ENCODE measurements at places on chromosomes 3 and 15.

DNA sequence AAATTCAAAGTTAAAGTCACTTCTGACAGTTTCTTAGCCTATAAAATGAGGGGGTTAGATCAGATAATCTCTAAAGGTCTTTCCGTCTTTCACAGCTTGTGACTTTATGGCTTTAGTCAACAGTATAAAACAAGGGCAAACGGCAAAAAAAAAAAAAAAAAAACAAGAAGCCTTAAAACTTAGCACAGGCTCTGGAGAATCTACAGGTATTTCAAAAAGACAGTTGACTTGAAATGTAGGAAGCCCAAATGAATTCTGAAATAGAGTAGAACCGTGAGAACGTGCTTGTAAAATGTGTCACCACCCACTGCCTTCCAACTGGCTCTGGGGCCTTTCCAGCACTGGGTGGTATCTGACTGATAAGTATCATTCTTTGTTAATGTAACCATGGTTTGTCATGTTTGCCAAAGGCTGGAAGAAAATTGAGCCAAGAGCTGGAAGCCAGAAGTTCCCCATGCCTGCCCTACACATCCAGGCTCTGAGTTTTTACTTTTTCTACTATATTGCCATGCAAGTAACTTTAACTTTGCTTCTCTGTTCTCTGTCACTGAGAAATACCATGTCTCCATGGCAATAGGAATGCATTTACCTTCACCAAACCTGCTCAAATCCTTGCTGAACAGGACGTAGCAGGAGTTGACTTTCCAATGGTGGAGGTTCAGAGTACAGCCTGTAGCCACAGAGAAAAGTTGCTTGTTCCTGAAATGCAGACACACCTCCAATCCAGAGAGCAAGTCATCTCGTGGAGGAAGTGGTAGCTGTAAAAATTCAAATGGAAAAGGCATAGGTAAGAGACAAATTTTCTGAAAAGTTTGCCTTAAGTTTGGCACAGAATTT, 35.8 kb upstream of the THSD4 start:
- no peak for DNase-seq

DNA sequence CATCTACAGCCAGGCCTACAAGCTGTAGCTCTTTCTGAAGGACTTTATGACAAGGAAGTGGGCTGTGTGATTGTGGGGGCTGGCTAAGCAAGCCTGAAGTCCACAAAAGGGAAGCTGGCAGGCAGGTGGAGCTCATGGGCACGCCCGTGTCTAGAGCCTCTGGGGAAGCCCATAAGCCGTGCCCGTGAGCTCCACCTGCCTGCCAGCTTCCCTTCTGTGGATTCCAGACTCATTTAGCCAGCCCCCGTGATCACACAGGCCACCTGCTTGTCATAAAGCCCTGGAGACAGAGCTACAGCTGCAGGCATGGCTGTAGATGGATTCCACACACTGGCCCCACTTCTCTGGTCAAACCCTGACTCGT, 15.2 kb downstream of the EFCC1 start:
- no peak for DNase-seq

DNA sequence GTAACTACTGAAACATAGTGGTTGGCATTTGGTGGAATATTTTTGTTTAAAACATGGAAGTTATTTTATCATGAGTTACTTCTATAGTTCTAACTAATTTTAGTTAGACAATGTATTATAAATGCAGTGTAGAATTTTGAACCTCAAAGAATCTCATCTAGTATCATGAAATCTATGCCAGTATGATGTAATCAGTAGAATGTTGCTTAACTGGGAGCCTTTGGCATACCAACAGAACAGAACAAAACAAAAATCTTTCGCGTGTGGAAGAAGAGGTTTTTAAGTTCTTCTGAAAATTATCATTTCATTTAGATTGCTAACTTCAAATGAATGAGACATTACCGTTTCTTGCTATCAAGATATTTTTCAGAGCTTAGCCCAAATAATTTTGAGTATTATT, 98.4 kb upstream of the LRRFIP2 start:
- no peak for DNase-seq

DNA sequence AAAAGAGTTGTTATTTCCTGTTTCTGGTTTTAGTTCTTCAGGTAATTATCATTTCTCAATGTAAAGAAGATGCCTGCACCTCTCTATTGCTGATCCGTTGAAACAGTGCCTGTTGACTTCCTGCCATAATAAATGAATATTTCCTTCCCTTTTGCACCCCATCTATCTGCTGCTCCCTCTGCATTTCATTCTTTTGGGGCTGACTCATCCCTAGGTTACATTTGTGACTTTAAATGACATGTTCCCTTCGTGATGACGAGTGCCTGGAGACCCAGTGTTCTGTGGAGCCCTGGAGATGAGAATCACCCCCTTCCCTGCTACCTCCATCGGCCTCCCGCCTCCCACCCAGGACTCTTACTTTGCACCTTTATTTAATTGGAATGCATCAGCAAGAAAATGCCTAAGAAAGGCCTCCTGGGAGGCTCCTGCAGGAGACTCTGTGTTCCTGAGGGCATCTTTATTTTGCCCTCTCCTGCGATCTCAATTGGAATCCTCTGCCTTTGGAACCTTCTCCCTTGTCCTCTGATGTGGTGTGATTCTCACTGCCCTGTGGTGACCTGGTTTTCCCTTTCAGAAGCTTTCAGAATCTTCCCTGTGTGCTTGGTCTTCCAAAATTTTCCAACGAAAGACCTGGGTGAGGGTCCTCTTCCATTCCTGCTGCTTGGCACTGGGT, 13.7 kb downstream of the LRRK1 start:
- DNase-seq = no peak

- DNase-seq = no peak
Measured at GRCh38 chr3:54355800-54356199, 233.4 kb downstream of the CACNA2D3 start.

DNA sequence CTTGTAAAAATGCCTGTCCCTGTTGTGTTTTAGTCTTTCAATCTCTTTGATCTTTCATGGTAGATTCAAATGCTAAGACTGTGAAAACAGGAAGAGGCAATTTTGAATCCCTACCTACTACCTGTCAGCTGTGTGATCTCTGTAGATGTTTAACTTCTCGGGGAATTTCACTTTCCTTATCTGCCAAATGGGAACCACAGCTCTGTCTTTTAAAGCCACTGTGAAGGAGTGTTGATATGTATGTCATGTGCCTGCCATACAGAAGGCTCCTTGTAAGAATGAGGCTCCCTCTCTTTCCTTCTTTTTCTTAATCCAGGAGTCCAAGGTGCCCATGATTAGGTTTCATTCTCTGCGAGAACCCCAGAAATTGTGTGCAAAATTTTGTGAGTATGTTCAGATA, 139.6 kb upstream of the ADAMTS9 start:
- no peak for DNase-seq

DNA sequence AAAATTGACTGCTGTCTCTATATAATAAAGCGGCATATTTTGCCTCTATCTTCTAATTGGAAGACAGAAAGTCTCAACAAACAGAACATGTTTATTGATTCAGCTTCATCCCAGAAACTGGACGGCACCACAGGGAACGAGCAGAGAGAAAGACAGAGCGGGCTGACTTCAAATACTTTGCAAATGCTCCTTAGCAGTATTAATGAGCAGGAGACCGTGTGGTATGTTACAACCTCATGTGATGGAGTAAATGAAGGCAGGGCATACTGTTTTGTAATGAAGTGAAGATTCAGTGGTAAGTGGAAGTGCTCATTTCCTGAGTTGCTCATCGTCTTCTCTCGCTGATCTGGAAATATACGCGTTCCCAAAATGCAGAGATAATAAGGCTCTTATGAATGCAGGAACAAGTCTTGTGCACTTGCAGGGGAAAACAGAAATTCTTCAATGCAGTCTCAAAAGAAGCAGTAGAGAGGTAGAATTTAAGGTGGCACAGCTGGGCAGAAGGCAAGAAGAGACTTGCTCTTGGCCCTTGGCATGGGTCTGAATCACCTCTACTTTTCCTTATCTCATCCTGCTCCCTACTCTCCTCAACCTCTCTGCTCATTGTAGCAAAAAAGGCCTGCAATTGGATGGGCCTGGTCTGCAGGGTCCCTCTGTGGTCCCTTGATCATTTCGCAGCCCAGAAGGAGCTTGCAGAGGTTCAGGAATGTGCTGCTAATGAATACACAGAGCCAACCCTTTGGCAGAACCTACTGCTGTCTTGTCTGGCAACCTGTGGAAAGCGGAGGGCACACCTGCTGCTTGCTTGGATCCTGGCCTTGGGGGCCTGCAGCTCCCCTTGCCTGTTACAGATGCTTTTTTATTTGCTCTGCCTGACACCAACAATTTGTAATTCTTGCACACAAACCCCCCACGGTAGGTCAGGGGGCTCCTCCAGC, 604.9 kb upstream of the CFAP20DC start:
- no peak for DNase-seq

- DNase-seq = no peak
Measured at GRCh38 chr15:35362195-35362829, 183.7 kb downstream of the DPH6 start.

DNA sequence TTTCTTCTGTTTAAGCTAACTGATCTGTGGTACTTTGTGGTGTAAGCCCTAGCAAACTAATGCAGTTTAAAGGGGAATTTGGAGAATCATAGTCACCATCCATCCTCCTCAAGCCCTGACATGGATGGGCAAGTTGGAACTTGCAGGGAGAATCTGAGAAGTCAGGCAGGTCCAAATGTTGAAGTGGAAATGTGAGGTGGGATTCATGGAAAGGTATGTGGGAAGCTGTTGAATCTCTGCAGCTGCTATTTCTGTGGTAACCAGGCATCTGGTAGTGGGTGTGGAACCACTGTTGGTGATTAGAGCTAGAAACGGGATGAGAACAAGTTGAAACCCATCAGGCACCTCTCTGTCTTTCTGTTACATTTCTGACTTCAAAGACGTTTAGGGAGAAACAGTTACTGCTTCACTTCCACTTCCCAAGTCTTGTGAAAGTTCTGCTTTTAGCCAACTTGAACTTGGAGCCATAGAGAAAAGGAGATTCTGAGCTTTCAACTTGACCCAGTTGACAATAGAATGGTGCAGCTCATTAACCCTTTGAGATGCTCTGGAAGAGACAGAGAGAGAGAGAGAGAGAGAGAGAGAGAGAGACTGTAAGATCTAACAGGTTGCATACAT, 38.1 kb upstream of the NMNAT3 start:
- no peak for DNase-seq

All from right hindlimb (tissue), 1 donor.